Skeletal muscle cell (primary cell): ENCODE measurements at places on chromosomes 13 and 19.

DNA sequence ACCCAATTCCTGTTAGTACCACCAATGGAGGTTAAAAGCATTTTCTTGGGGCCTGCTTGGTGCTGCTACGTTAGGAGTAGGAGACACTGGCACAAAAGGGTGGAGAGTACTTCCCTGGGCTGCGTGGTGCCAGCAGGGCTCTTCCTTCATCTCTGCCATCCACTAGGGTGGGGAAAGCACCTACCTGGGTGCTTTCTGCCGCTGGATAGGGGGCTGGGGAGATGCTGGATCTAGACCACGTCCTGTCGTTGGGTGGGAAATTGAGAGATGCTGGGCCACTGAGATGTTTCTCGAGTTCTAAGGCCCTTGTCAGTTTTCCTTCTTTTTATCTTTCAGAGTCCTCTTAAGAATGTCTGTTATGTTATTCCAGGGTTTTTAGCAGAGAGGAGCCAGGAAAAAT lies 6.7 kb upstream of the FCGBP start:
- no peak for DNase-seq

- no peak for DNase-seq
Observed at GRCh38 chr19:18940769-18941627, at the start of gene HOMER3. Gene HOMER3, minus strand, starts transcription at chr19:18941217. Its CDS starts 2,235 bp downstream, at chr19:18938982.

- no peak for DNase-seq
Observed at GRCh38 chr19:52945652-52946321, 16.9 kb downstream of the ZNF816 start.

- peak; percentile 39 for DNase-seq
Observed at GRCh38 chr13:52195401-52195837, 36.0 kb upstream of the NEK3 start.

- no peak for DNase-seq
Observed at GRCh38 chr19:46482631-46483030, 11.3 kb upstream of the PNMA8A start.
